ENCODE measurements at places on chromosomes 13 and 19.

DNA sequence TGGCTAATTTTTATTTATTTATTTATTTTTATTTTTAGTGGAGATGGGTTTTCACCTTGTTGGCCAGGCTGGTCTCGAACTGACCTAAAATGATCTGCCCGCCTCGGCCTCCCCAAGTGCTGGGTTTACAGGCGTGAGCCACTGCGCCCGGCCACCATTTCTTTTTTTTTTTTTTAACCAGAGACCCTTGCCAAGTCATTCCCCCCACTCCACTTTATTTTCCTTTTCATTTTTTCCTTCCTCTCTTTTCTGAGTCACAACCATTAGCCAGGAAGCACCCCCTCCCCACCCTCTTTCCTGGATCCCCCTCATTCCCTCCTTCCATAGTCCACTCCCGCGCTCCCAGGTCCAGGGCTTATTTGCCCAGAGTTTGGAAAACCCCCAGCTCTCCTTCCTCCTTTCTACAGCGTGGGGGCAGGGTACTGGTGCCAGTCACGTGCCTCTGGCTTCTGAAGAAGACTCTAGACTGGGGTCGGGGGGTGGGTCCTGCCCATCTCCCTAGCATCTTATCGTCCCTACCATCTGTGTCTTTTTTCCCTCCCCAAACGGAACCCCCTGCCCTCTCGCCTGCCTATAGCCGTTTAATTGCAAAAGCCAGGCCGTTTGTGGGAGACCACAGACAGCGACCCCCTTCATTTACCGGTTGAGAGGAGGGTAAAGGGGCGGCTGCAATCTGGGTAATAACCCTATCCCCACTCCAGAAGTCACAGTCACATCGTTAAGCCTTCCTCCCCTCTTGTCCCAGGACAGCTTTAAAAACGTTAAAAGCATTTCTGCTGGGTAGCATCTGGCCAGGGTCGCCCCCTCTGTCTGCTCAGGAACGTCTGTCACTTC is 1.1 kb upstream of the CALR start:
- DNase-seq: no peak

- DNase-seq: no peak
These were observed 402.5 kb upstream of the HTR2A start for GRCh38 chr13:47299304-47299703.

GRCh38 chr13:45510672-45511071 is 45.9 kb downstream of the COG3 start:
- DNase-seq: no peak

- no peak for DNase-seq
These were observed 5.4 kb upstream of the JSRP1 start for GRCh38 chr19:2261438-2262172.

DNA sequence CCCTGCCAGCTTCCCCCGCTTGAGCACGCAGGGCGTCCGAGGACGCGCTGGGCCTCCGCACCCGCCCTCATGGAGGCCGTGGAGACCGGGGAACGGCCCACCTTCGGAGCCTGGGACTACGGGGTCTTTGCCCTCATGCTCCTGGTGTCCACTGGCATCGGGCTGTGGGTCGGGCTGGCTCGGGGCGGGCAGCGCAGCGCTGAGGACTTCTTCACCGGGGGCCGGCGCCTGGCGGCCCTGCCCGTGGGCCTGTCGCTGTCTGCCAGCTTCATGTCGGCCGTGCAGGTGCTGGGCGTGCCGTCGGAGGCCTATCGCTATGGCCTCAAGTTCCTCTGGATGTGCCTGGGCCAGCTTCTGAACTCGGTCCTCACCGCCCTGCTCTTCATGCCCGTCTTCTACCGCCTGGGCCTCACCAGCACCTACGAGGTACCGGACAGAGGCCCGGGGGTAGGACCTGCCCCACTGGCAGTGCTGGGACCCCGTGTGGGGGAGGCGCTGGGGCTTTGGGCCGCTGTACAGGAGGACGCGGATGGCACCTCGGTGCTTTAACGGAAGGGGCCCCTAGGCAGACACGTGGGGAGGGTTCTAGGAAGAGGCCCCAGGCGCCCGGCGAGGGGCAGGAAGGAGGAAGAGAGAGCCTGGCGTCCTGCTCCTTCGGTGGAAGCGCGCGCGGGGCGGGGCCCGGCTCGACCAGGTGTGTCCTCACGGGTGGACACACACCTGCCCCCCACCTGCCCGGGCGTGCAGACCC is 681 bp downstream of the SLC5A5 start:
- DNase-seq: no peak

DNA sequence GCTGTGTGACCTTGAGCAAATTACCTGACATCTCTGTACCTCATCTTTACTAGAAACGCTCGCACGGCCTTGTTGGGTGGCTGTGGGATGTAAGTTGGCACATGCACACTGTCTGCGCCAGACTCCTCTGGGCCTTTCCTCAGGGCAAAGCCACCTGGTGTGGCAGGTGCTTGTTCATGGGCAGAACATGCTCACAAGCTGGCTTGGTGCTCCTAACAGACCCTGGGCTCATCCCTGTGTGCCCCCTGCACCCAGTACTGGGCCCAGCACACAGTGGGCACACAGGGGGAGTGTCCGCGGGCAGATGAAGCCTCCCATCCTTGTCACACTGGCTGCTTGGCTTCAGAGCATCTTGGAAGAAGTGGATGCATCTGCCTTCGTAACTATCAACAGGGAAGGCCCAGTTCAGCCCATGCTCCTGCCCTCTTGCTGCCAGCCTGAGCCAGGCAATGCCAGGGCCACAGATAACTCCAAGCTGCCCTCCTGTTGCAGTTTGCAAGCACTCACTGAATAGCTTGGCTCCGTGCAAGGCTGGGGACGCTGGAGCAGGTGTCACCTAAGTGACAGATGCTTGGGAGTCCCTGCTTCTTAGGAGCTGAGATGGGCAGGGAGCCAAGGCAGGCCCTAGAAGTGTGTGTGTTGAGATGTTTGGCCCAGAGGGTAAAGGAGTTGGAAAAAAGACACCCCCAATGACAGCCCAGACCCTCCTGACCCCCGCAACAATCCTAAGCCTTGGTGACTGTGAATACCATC is 123.9 kb downstream of the TUBA3C start:
- DNase-seq: no peak

DNA sequence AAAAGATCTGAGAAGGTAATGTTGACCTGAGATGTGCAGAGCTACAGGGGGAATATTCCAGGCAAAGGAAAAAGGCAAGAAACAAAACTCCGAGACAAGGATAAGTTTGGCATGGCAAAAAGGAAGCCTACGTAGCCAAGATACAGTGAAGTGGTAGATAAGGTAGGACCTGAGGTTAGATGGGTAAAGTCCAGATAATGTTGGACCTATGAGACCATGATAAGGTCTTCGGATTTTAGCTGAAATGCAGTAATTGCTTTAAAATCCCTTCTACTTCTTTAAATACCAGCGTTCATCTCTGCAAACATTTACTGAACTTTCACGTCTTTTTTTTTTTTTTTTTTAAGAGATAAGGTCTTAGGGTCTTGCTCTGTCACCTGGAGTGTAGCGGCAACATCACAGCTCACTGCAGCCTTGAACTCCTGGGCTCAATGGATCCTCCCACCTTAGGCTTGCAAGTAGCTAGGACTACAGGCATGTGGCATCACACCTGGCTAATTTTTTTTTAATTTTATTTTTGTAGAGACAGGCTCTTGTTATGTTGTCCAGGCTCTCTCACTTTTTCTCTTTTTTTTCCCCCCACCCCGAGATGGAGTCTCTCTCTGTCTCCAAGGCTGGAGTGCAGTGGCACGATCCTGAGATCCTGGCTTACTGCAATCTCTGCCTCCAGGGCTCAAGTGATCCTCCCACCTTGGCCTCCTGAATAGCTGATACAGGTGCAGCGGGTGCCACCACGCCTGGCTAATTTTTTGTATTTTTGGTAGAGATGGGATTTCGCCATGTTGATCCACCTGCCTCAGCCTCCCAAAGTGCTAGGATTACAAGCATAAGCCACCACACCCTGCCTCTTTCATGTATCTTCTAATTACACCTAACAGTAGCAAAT is 4.2 kb upstream of the WBP4 start:
- DNase-seq: no peak

DNA sequence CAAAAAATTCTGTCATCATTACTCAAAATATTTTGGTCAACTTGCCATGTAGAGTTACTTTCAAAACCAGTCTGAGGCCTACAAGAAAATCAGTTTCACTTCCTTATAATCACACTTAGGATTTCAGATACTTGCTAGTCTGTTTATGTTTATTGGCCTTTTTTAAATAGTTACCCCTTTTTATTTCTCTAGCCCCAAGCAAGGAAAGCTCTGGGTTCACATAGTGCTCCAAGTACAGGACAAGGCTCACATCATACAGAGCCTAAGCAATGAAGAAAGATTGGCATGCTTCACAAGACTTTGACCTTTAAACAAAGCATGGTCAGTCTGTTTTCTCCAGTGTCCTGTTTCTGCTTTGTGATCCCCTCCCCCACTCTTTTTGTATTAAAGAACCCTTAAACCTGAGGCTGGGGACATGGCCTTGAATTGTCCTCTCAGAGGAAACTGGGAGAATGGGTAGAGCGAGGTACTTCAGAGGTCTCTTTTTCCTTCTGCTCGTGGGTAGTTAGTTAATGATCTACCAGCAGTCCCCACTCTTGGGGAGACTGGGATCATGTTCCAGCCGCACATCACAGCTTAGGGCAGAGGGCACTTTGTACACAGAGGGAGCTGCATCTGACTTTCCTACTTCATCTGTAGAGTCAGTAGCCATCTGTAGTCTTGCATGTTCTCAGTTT is 30.7 kb downstream of the CEACAM1 start:
- no peak for DNase-seq

GRCh38 chr19:13463296-13463695 is 43.0 kb downstream of the CACNA1A start:
- peak; percentile 7 for DNase-seq

DNA sequence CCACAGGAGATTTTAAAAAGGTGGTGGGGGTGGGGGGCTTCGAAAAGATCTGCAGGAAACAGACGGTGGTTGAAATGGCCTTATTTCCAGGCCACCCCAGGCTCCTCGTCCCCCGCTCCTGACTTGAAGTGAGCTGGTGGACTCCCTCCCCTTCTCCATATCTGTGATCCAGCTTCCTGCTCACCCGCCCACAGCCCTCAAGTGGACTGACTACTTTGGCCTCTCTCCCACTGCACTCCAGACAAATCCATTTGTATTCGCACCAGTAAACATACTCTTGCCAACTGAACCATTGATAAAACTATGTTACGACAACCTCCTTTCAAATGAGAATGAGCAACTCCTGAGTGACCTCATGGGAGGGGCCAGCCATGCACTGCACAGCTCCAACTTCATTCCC is 259.5 kb downstream of the COL4A1 start:
- DNase-seq: peak; percentile 90

DNA sequence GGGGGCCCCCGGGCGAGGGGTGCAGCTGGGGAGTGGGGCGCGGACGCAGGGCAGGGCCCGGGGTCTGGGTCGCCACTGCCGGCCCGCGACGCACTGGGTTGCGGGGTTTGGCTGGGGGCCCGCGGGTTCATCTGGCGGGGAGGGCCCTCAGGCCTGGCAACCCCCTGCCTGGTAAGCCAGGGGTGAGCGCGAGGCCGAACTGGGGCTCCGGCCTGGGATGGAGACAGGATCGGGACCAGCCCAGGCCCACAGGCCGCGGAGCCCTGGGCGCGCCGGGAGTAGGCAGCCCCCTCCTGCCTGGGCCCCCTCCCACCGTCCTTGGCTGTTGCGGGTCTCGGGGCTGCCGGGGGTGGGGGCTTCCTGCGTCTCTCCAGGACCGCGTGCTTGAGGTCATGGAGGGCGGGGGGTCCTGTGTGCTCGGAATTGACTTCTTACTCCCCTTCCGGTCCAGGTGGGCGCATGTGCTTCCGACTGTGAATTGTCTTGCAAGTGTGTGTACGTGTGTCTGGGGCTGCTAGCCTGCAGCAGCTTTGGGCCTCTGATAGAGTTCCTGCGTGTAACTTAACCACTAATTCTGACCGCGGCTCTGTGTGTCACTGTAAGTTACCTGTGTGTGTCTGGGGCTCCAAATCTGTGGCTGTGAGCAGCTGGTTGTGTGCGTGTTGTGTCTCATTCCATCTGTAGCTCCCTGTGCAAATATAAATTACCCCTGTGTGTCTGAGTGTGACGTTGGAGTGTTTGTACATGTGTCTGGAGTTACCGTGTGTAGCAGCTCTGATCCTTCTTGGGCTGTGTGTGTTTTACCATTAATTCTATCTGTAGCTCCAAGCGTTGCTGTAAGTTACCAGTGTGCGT is 751 bp downstream of the GRAMD1A start:
- DNase-seq: peak; percentile 42

DNA sequence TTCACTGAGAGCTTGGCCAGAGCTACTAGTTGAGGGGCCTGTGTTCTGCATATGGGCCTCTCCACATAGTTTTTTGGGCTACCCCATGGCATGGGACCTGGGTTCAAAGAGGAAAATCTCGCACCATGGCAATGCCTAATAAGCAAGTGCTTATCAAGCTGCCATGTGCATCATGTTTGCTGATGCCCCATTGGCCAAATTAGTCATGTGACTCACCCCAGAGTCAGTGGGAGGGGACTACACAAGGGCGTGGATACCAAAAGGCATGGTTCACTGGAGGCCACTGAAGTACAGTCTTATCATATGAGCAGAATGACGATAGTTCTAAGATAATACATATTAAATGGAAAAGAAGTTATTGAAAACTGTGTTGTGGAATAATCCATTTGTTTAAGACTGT is 214.8 kb downstream of the LMO7 start:
- no peak for DNase-seq

DNA sequence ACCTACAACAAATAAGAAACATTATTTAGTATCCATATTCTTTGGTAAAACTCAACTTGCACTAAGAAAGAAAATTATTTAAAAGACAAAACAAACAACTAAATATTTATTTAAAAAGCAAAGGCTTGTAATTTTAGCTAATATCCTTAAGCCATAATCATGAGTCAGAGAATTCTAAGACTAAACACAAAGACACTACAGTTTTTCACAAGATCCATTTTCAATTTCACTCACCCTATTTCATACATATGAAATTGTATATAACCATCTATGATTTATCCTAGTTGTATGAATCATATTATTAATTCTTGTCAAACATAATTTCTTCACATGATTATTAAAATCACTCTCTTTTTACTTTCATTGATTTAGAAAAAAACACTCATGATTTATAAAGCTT is 64.3 kb downstream of the MICU2 start:
- DNase-seq: no peak

- no peak for DNase-seq
These were observed 15.6 kb upstream of the EPOR start for GRCh38 chr19:11399667-11400066.

- DNase-seq: peak; percentile 57
These were observed 28.7 kb downstream of the LACC1 start for GRCh38 chr13:43908156-43909126.

GRCh38 chr19:38316477-38317067 is 825 bp upstream of the YIF1B start:
- DNase-seq: no peak

GRCh38 chr19:52171321-52172169 is at the start of gene ZNF836:
ZNF836 (minus strand) TSS chr19:52171621; CDS start chr19:52168072, 3,549 bp downstream.
- DNase-seq: peak; percentile 80

Data from umbilical cord (tissue), 2 donors.